ENCODE measurements at places on chromosomes 7 and 10. TPM values are rescaled to one million over a fixed set of nuclear protein-coding genes. Genes with fewer than 3 reads are reported as not detected.

Gene H2BK1
- polyA plus RNA-seq, result not detected

Gene BPGM
- 21.0 TPM for polyA plus RNA-seq

Gene CRTAC1
- polyA plus RNA-seq, result 1.4 TPM

Gene CHST15
- 8.1 TPM for polyA plus RNA-seq

Gene TRIM50
- polyA plus RNA-seq, result 0.27 TPM

GRCh38 chr7:16813232-16813616, 8.4 kb upstream of the AGR2 start:
- DNase-seq, result no peak

DNA sequence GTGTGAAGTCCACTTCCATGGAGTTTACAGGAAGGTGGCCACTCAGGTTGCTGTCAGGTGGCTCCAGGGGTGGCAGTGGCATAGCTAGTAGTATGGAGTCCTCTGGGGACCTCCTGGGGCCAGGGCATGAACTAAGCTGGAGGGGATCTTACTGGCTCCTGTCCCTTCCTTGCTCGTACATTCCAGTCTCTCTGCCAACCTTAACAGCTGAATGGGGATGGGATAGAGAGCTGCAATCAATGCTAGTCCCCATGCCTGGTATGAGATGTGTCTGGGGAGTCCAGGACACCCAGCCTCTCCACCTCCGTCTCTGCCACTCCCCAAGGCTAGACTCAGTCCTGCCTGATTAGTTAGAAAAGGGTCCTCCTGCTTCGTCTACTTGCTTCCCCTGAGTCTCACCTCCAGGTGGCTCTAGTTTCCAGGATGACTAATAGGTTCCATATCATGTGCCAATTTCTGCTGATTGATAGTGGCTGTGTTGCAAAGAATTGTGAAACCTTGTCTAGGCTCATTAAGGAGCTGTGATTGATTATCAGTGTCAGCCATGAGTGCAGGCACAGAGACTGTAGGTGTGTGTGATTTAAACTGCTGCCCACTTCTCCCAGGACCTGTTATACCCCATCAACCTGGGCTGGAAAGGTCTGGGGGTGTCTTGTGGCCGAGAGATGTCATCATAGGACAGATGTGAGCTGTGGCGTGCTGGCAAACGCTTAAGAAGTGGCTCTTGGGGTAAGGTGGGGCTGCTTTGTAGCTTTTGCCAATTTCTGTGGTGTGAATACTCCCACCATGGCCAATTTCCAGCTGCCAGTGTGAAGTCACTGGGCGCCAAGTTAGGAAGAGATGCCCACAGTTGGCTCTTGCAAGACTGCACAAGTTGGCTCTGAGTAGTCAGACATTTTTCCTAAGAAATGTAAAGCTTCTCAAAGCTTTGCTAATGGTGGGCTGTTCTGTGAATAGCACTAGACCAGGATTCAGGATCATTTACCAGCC, 59.8 kb downstream of the COL13A1 start:
- peak; percentile 19 for DNase-seq

DNA sequence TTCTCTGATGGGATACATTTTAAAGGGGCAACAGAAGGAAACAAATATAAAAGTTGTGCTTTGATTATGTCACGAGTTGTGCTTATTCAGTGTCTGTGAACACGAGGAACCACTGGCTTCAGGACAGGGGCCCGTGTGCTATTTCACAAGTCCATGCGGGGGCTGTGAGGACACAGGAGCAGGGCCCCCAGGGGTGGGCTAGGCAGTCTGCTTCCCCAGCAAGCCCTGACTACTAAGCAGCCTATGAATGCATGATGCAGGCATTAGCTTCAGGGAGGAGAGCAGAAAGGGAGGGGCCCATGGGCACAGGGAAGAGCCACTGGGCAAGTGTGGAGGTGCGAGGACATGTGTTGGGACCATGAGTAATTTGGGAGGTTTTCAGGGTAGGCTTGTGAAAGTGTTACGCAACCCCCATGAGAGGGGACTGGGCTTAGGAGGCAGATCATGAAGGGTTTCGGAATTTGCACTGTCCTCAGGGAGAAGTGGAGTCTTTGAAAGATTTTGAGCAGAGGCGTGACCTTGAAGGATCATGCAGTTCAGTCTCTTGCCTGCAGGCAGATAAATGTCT, 424.9 kb downstream of the CALN1 start:
- DNase-seq, result peak; percentile 8

- DNase-seq, result peak; percentile 54
Observed at GRCh38 chr10:69902835-69903535, 101.3 kb downstream of the COL13A1 start.

DNA sequence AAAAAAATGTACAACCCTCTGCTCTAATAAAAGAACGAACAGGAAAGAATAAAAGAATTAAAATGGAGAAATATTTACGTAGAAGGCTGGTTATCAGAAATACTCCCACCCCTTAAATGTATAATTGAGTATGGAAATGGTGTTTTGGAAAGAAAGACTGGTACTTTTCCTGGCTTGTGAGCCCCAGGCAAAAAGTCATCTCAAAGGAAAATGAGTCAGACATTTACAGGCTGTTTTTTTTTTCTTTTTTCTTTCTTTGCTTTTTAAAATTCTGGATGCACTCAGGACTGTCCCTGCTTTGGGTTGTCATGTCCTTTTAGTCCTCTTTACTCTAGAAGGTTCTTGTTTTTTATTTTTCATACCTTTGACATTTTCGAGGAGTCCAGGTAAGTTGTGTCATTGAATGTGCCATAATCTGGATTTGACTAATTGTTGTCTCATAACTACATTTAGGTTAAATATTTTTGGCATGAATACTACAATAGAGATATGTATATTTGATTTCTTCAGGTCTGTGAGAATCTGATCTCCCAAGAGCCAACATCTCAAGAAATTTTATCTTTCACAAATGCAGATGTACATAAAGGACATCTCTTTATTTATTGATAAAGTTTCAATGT, 313.0 kb upstream of the GLI3 start:
- no peak for DNase-seq

GRCh38 chr10:70355051-70356021, 27.1 kb downstream of the LRRC20 start:
- no peak for DNase-seq

GRCh38 chr10:129628823-129629222, 161.8 kb downstream of the MGMT start:
- DNase-seq, result no peak

All from adrenal gland (tissue), 19 donors.